ENCODE measurements at places on chromosomes 16 and 17.

DNA sequence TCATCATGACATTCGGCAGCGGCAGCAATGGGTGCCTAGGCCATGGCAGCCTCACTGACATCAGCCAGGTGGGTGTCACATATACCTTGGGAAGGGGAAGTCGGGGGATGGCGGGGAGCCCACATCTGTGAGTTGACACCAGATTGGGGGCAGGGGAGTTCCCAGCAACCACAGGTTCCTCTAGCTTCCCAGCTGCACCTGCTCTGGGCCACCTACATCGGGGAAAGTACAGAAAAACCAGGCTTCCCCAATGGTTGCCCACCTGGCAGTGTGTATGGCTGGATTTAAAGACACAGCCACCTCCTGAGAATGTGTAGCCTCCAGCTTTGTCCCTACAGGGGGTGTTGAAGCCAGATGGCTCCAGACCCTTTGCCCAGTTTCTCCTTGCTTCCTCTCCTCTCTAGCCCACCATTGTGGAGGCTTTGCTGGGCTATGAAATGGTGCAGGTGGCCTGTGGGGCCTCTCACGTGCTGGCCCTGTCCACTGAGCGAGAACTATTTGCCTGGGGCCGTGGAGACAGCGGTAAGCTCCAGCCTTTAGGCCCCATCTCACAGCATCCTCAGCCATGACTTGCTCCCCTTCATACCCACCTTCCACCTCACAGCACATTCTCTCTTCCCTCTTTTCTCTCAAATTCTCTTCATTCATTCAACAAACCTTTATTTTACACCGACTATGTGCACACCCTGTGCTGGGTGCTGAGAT, 5.0 kb upstream of the TRAF4 start:
- no peak for DNase-seq

- no peak for DNase-seq
Measured at GRCh38 chr16:85882181-85882810, 16.7 kb upstream of the IRF8 start.

DNA sequence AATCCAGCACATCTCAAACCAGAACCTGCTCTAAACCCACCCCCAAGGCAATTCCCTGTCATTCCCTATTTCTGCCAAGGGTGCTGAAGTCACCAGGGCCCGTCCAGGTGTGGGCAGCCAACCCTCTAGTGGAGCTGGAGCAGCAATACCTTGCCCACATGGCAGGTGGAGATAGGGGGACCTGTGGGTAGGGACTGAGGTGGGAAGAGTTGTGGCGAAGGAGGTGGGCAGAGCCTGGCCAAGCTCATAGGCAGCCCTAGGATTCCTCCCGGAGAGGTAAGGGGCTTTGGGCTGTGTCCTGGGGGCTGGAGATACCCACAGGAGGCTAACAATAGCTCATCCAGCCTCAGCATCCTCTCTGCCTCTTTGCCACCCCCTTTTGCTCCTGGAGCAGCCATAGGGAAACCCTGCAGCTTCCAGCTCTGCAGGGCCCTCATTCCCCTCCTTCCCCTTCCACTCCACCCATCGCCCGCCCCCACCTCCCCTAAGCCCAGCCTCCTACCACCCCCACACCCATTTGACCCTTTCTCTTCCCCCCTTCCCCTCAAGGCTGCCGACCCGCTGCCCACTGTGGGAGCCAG, 30.4 kb upstream of the CRHR1 start:
- no peak for DNase-seq

- no peak for DNase-seq
Measured at GRCh38 chr17:77749989-77750388, 208.5 kb upstream of the TNRC6C start.

DNA sequence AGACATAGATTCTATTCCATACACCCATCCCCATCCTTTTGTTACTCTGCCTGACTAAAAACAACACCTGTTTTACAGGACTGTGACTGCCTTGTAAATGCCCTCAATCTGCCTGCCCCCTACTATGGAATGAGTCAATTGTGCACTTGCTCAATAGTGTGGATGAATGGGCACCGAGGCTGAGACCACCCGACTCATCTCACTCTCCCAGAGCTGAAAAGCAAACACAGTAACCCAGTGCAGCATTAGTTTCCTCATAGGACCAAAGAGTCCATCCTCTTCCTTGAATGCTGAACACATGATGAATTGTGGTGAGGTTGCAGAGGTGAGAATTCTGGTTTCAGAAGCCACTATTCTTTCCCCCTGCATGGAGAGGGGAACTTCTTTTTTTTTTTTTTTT, 233.7 kb downstream of the ZFHX3 start:
- no peak for DNase-seq

- DNase-seq = no peak
Measured at GRCh38 chr16:63312346-63312745, 1276.1 kb upstream of the CDH8 start.

DNA sequence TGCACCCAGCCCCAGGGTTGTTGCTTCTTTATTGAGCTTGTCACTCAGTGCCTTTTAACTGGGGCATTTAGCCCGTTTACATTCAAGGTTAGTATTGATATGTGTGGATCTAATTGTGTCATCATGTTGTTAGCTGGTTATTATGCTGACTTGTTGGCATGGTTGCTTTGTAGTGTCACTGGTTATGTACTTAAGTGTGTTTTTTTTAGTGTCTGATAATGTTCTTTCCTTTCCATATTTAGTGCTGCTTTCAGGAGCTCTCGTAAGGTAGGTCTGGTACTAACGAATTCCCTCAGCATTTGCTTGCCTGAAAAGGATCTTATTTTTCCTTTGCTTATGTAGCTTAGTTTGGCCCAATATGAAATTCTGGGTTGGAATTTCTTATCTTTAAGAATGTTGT, 33.5 kb downstream of the NF1 start:
- no peak for DNase-seq

GRCh38 chr16:84175350-84176081, 11.3 kb downstream of the TAF1C start:
- DNase-seq = no peak

DNA sequence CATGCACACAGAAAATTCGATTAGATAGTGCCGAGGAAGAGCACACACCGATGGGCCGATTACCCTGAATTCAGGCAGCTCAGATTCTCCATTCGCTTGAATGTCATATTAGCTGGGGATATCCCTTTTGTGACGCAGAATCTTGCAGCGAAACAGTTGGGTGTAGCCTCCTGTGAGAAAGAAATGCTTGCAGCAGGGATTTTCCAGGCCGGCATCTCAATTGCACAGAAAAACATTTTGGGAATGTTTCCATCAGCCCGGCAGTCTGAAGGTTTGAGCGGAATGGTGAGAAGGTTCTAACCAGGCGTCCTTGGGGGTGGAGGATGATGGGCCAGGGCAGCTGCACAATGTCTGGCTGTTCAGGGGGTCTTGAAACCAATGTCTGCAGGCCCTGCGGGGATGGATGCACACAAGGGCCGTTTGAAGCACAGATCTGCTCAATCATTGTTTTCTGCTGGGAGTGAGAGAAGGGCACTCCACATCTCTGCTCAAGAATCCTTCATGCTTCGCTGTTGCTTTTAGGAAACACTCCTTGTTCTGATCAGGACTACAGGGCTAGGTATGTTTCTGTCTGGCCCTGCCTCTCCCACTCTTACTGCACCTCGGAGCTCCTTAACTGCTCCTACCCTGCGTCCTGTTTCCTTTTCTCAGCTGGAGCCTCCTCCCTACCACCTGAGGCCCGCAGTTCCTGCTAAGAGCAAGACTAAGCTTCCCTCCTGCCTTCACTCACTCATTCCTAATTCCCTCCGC, 94.6 kb downstream of the CMIP start:
- DNase-seq = no peak

- DNase-seq = no peak
Measured at GRCh38 chr17:7281953-7282751, 634 bp downstream of the SLC2A4 start.

Data from stimulated activated CD4-positive, alpha-beta T cell treated with anti-CD3 and anti-CD28 coated beads, Interleukin-4, amount 100 ng/mL, for 48 hours (primary cell).